ENCODE measurements at places on chromosomes 6 and 20. TPM values are rescaled to one million over a fixed set of nuclear protein-coding genes. Genes with fewer than 3 reads are reported as not detected.

Gene CDSN
- not detected for total RNA-seq

Gene COL12A1
- 233 TPM for total RNA-seq

Gene DSE
- total RNA-seq = 27.3 TPM

Gene GTSF1L
- total RNA-seq = not detected

Gene SMLR1
- total RNA-seq = not detected

Gene BPIFA1
- not detected for total RNA-seq

Gene BPI
- 0.11 TPM for total RNA-seq

Gene CNKSR3
- 14.7 TPM for total RNA-seq

Gene TRIM31
- total RNA-seq = not detected

Gene GPLD1
- 0.34 TPM for total RNA-seq

GRCh38 chr6:90370493-90370959 is 73.9 kb upstream of the BACH2 start:
- no peaks in the 10 kb centered on the region for H3K36me3 ChIP-seq
- H3K4me1 ChIP-seq = peaks cover 40% of the 10 kb centered on the region
- H3K4me3 ChIP-seq = no peak overlapping the region
- H3K27me3 ChIP-seq = no peaks in the 10 kb centered on the region

- no peaks in the 10 kb centered on the region for H3K4me1 ChIP-seq
- DNase-seq = no peak
- H3K27me3 ChIP-seq = peaks cover 63% of the 10 kb centered on the region
- H3K36me3 ChIP-seq = no peaks in the 10 kb centered on the region
- no peak overlapping the region for H3K27ac ChIP-seq
Measured at GRCh38 chr20:59403962-59404314, 103.5 kb downstream of the EDN3 start.

DNA sequence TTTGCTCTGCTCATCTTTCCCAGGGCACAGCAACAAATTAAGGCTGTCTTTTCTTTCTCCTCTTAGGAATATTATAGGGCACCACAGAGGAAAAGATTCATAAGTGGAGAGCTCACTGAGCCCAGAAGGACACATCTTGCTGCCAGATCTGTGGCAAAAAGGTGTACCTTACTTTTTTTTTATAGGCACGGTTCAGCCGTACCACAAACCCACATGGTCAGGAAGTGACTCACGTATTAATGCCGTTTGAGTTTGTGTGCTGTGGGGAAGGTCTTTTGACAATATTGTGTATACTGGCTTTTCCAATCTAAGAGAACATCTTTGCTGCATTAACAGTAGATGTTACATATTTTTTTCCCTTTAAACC is 28.4 kb downstream of the PAQR8 start:
- no peaks in the 10 kb centered on the region for H3K36me3 ChIP-seq
- no peaks in the 10 kb centered on the region for H3K27me3 ChIP-seq
- peaks cover 26% of the 10 kb centered on the region for H3K4me1 ChIP-seq
- 0 out of 2 replicates have a peak overlapping the region, but pooled peaks have one; percentile 22 for H3K27ac ChIP-seq
- peak; percentile 60 for DNase-seq

DNA sequence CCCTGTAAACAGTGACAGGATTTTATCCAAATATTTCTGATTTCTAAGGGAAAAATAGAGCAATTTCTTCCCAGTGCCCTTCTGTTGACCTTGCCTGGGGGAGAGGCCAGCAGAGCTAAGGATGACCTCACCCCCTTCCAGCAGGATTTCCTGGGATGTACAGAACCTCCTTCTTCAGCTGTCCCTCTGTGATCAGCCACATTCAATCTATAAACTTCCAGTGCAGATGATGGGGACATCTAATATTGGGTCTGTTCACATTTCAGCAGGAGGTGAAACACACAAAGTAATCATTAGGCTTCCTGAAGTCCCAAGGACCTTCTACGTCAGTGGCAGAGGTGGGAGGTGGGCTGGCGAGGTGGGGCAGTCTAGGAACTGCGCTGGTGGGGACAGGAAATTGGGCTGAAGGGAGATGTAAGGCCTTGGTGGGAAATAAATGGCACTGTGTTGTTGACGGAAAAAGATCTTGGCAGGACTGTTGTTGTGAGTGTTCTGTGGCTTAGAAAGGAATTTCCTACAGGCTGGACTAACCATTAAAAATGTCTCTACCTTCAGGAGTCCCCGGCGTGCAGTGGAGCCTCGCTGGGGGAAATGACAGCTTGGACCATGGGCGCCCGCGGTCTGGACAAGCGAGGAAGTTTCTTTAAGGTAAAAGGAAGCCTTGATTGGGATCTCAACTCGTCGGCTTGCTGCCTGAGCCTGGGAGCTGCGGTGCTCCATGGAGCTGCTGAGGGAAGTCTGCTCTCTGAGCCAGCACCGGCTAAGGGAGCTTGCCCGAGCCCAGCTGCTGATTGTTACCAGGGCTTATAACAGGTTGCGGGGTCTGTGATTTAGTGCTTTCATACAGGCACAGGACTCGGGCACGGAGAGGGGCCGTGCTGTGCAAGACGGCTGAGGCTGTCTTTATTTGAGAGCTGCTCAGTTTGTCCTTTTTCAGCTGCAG is 127.9 kb upstream of the NAA20 start:
- H3K36me3 ChIP-seq = peaks cover 20% of the 10 kb centered on the region
- H3K27ac ChIP-seq = peak overlapping the region; percentile 91
- H3K4me3 ChIP-seq = peak overlapping the region; percentile 23
- H3K4me1 ChIP-seq = peaks cover 58% of the 10 kb centered on the region
- no peaks in the 10 kb centered on the region for H3K27me3 ChIP-seq

DNA sequence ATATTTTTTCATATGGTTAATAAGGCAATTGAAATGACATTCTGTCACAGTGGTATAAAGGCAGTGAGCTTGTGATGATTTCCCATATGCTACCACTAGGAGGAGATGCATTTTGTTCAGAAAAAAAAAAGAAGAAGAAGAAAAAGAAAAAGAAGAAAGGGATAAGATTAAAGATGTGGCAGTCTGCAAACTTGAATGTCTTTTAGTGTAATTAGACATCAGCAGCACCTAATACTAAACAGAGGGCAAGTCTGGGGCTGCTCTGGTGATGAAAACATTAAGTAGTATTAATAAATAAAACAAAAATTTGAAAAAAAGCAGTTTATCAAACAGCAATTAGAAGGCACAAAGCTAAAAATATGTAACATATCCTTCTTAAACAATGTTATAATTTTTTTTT is 95.4 kb upstream of the DEFB112 start:
- H3K4me1 ChIP-seq = no peaks in the 10 kb centered on the region
- no peak overlapping the region for H3K27ac ChIP-seq
- no peaks in the 10 kb centered on the region for H3K27me3 ChIP-seq
- no peak overlapping the region for H3K4me3 ChIP-seq

DNA sequence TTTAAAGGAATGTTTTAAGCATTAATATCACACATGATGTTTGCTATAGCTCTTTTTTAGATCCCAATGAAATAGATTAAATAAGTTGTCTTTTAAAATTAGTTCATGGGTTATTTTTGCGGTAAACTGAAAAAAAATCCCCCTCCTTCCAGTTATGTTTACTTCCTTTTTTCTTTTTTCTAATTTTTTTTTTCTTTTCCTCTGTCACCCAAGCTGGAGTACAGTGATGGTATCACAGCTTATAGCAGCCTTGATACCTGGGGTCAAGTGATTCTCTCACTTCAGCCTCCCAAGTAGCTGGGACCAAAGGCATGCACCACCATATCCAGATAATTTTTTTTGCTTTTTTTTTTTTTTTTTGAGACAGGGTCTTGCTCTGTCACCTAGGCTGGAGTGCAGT is 17.8 kb upstream of the SCAF8 start:
- no peaks in the 10 kb centered on the region for H3K27me3 ChIP-seq
- no peak for DNase-seq
- no peaks in the 10 kb centered on the region for H3K36me3 ChIP-seq
- peaks cover 6% of the 10 kb centered on the region for H3K4me1 ChIP-seq
- no peak overlapping the region for H3K27ac ChIP-seq
- H3K4me3 ChIP-seq = no peak overlapping the region

- H3K27ac ChIP-seq = no peak overlapping the region
- H3K36me3 ChIP-seq = no peaks in the 10 kb centered on the region
- no peaks in the 10 kb centered on the region for H3K4me1 ChIP-seq
- H3K4me3 ChIP-seq = no peak overlapping the region
Measured at GRCh38 chr20:8901237-8902025, 167.5 kb upstream of the PLCB4 start.

- DNase-seq = no peak
- no peaks in the 10 kb centered on the region for H3K4me1 ChIP-seq
- H3K36me3 ChIP-seq = no peaks in the 10 kb centered on the region
- H3K4me3 ChIP-seq = no peak overlapping the region
- no peaks in the 10 kb centered on the region for H3K27me3 ChIP-seq
Measured at GRCh38 chr6:27672113-27672799, 199.4 kb upstream of the ZNF184 start.

DNA sequence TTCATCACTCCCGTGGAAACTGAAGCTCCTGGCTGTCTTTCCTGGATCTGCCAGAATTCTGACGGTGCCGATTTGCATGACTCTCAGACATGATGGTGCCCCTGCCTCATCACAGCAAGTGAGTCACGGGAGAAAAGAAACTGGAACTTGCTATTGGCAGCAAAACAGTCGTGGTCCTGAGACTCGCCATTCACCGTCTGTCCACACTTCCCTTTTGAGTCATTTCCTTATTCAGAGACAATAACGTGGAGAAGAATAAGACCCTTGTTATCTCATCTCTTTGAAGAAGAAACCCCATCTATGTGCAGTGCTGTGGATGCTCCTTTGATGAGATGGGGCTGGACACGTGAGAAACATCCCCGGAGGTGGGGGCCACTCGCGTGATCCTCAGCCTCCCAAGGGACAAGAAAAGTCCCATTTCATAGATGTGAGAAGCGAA is 4.2 kb downstream of the GPR31 start:
- H3K36me3 ChIP-seq = no peaks in the 10 kb centered on the region
- peak overlapping the region; percentile 24 for H3K4me3 ChIP-seq
- DNase-seq = peak; percentile 51
- H3K4me1 ChIP-seq = no peaks in the 10 kb centered on the region

- no peaks in the 10 kb centered on the region for H3K27me3 ChIP-seq
- no peak for DNase-seq
- H3K4me1 ChIP-seq = peaks cover 62% of the 10 kb centered on the region
Measured at GRCh38 chr20:36479938-36480337, 61.4 kb upstream of the MYL9 start.

- no peak for DNase-seq
- no peaks in the 10 kb centered on the region for H3K27me3 ChIP-seq
- H3K4me1 ChIP-seq = no peaks in the 10 kb centered on the region
- no peak overlapping the region for H3K4me3 ChIP-seq
- H3K36me3 ChIP-seq = no peaks in the 10 kb centered on the region
- H3K27ac ChIP-seq = no peak overlapping the region
Measured at GRCh38 chr6:162538643-162539064, 188.9 kb downstream of the PRKN start.

GRCh38 chr20:25214819-25215218 is 19.3 kb downstream of the ENTPD6 start:
- no peak overlapping the region for H3K27ac ChIP-seq
- H3K4me1 ChIP-seq = peaks cover 16% of the 10 kb centered on the region
- no peak for DNase-seq
- no peak overlapping the region for H3K4me3 ChIP-seq

- no peaks in the 10 kb centered on the region for H3K27me3 ChIP-seq
- DNase-seq = no peak
Measured at GRCh38 chr20:17498641-17499040, 32.5 kb downstream of the BFSP1 start.

- H3K36me3 ChIP-seq = no peaks in the 10 kb centered on the region
- no peak overlapping the region for H3K4me3 ChIP-seq
- no peaks in the 10 kb centered on the region for H3K27me3 ChIP-seq
- DNase-seq = no peak
- H3K27ac ChIP-seq = no peak overlapping the region
Measured at GRCh38 chr6:148556410-148556809, 190.4 kb upstream of the UST start.

- DNase-seq = no peak
- no peak overlapping the region for H3K27ac ChIP-seq
- no peak overlapping the region for H3K4me3 ChIP-seq
- no peaks in the 10 kb centered on the region for H3K36me3 ChIP-seq
Measured at GRCh38 chr6:125571207-125571755, 178.2 kb upstream of the HEY2 start.

DNA sequence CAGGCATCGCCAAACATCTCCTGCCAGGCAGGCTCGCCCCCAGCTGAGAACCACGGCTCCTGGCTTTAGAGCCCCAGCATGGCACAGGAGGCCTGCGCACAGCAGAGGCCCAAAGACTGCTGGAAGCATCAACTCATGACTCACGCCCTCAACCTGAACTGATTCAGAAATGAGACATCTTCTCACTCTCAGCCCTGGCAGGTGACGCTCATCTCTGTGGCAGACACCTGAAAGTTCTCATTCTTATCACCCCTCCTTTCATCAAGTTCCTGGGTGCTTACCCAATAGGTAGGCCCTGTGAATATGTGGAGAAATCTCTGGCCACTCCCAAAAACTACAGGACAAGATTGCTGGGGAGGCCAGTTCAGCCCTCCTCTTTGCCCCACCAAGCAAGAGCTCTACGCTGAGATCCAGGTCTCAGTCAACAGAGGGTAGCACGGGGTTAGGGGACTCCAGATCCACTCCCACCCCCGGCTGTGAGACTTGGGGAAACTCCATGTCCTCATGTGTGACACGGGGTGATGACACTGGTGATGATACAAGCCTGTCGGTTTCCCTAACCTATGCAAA is 11.3 kb downstream of the NFATC2 start:
- no peak overlapping the region for H3K4me3 ChIP-seq
- H3K27me3 ChIP-seq = no peaks in the 10 kb centered on the region
- no peak overlapping the region for H3K27ac ChIP-seq
- no peak for DNase-seq
- peaks cover 8% of the 10 kb centered on the region for H3K4me1 ChIP-seq

GRCh38 chr6:132259070-132259469 is 142.2 kb downstream of the MOXD1 start:
- H3K36me3 ChIP-seq = no peaks in the 10 kb centered on the region
- no peaks in the 10 kb centered on the region for H3K27me3 ChIP-seq
- H3K4me1 ChIP-seq = peaks cover 5% of the 10 kb centered on the region
- H3K4me3 ChIP-seq = no peak overlapping the region

DNA sequence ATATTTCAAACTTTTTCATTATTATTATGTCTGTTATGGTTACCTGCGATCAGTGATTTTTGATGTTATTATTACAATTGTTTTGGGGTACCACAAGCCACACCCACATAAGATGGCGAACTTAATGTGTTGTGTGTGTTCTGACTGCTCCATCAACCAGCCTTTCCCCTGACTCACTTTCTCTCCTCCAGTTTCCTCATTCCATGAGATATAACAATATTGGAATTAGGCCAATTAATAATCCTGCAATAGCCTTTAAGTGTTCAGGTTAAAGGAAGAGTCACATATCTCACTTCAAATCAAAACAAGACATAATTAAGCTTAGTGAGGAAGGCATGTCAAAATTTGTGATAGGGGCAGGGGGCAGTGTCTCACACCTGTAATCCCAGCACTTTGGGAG is 16.3 kb upstream of the POPDC3 start:
- peaks cover 12% of the 10 kb centered on the region for H3K4me1 ChIP-seq
- no peaks in the 10 kb centered on the region for H3K27me3 ChIP-seq
- no peaks in the 10 kb centered on the region for H3K36me3 ChIP-seq
- H3K27ac ChIP-seq = no peak overlapping the region
- no peak for DNase-seq

- no peaks in the 10 kb centered on the region for H3K36me3 ChIP-seq
- no peak overlapping the region for H3K4me3 ChIP-seq
- no peaks in the 10 kb centered on the region for H3K4me1 ChIP-seq
- peaks cover 16% of the 10 kb centered on the region for H3K27me3 ChIP-seq
- DNase-seq = no peak
Measured at GRCh38 chr6:99905209-99906106, 88.6 kb downstream of the MCHR2 start.

GRCh38 chr20:57089699-57090144 is 176.7 kb downstream of the BMP7 start:
- no peaks in the 10 kb centered on the region for H3K36me3 ChIP-seq
- peak; percentile 59 for DNase-seq
- H3K4me1 ChIP-seq = no peaks in the 10 kb centered on the region
- no peak overlapping the region for H3K4me3 ChIP-seq

- no peaks in the 10 kb centered on the region for H3K36me3 ChIP-seq
- H3K4me3 ChIP-seq = no peak overlapping the region
- H3K4me1 ChIP-seq = no peaks in the 10 kb centered on the region
- no peak for DNase-seq
- H3K27me3 ChIP-seq = no peaks in the 10 kb centered on the region
Measured at GRCh38 chr20:11686820-11687543, 230.7 kb upstream of the BTBD3 start.

Measured in SJSA1 (cell line).